ENCODE measurements at places on chromosomes 5 and 9.

DNA sequence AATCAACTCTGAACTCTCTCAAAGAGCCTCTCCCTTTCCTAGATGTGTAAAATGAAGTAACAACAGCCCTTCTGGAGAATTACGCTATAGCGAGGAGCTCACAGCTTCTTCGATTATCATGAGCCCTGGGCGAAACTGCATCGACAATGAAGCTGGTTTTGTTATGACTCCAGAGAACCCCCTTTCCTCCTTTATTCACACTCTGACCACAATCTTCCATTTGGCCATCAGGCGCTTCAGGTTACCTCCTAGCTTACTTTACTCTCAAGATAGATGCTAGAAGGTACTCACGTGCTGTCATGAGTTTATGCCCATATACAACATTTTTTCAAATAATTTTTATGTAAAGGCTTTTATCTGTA, 362.7 kb upstream of the RFX3 start:
- no peak for DNase-seq

- no peak for DNase-seq
Measured at GRCh38 chr9:136220017-136220729, 15.2 kb upstream of the LHX3 start.

- no peak for DNase-seq
Measured at GRCh38 chr5:143977891-143978461, 166.0 kb downstream of the HMHB1 start.

DNA sequence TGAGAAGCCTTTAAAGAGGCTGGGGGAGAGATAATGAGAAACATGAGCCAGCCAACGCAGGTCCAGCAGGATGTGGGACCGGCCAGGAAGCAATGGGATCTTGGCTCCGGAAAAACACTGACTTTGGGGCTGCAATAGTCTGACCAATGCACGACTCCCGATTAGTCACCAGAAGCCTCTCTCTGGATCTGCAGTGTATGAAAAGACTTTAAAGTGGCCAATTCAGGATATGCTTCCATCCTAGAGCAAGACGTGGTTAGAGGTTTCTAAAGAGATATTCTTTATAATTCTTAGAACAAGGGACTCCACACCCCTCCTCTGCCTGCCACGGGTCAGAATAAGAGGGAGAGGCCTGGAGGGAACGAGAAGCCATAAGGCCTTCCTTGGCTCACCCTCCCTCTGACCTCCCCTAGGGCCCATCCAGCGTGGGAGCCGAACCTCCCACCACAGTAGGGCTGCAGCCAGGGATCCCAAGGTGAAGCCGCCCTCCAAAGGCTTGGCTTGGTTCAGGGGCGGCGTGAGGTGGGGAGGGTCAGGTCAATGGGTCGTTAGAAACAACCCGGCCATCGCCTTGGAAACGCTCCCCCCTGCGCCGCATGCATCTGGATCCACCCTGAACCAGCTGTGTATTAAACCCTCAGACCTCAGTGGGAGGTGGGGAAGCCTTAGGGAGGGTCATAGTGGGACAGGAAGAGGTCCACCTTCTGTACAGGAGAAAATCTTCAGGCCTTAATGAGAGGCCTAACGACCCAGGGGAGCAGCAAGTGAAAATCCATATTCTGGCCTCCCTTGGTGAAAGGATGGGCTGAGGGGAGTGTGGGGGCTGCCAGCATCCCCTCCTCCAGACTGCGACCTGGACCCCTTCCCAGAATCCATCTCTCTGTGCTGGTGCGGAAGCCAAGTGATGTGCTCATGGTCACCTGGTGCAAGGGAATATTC, 11.1 kb downstream of the FGF1 start:
- DNase-seq = no peak

DNA sequence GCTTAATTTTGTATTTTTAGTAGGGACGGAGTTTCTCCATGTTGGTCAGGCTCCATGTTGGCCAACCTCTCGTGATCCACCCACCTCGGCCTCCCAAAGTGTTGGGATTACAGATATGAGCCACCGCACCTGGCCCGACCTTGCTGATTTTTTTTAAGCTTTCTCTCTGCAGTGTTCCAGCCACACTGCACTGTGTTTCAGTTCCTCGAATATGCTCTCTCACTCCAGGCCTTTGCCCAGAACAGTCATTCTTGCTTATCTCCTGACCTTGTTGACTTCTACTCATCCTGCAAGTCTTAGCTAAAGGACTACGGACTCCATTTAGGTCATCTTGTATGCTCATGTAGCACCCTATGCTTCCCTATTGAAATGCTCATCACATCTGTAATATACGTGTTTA, 3.3 kb downstream of the SNAPC3 start:
- no peak for DNase-seq

- DNase-seq = no peak
Measured at GRCh38 chr5:67879620-67880510, 335.7 kb upstream of the PIK3R1 start.

DNA sequence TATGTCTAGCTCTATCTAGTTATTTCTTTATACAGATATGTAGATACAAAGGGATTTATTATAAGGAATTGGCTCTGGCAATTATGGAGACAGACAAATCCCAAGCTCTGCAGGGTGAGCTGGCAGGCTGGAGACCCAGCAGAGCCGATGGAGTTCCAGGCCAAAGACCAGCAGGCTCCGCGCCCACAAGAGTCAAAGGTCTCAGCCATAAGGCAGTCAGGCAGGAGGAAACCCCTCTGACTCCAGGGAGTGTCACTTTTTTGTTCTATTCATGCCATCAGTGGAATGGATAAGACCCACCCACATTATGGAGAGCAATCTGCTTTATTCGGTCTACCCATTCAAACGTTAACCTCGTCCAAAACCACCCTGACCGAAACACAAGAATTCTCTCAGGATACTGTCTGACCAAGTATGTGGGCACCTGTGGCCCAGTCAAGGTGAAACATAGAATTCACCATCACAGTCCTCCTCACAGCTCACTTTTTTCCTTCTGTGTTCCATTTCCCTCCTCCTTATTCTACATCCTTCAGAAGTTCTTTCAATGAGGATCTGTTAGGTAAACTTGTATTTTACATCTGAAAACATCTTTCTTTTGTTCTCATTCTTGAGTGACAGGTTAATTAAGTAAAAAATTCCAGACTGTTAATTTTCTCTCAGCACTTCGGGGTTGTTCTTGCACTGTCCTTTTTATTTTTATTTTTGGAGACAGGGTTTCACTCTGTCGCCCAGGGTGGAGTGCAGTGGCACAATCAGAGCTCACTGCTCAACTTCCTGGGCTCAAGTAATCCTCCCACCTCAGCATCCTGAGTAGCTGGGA, 21.2 kb downstream of the RNF130 start:
- no peak for DNase-seq

DNA sequence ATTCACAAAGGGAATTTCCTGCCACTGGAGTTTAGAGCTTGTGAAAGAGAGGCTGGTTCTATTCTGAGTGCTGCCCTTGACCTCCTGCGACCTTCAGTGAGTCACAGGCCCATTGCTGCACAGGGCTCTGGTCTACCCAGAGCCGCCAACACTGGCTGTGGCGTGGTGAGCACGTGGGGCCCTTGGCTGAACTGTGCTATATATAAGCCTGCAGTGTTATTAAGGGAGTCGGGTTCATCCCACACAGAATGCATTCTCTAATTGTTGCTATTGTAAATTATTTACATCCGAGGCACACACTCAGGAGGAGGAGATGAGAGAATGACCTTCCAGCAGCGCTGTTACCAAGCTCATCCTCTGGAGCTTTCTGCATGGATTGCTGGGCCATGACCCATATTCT, 47.1 kb downstream of the BRINP1 start:
- DNase-seq = no peak

DNA sequence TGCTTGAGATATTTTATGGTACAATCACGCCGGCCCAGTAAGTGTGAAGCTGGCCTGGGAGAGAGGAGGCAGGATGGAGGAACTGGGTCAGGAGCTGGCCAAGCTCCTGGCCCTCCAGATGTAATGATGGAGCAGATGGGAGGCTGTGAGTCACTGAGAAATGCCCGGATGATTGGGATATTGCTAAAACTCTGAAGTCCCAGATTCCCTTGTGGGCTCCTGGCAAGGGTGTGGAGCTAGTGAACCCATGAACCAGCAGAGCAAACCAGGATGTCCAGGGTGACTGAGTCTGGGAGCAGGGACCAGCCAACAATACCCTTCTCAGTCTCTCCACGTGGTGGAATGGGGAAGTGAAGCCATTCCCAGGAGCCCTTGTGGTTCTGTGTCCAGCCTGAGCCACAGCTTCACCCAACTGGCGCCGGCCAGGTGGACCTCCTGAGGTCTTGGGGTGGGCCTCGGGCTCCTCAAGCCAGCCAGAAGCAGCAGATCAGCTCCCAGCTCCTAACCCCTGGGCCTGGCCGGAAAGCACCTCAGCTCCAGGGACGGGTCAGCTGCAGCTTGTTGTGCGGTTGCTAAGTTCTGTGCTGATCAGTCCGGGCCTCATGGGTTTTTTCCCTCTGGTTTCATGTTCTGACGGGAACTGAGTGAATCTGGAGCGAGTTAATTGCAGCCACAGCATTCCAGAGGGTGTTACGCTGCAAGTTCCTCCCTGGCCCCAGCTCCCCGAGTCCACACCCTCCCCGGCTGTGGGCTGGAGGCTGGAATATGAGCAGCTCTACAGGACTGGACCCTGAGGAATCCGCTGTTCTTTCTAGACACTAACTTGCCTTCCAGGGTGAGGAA, 37.6 kb downstream of the DUSP1 start:
- no peak for DNase-seq

DNA sequence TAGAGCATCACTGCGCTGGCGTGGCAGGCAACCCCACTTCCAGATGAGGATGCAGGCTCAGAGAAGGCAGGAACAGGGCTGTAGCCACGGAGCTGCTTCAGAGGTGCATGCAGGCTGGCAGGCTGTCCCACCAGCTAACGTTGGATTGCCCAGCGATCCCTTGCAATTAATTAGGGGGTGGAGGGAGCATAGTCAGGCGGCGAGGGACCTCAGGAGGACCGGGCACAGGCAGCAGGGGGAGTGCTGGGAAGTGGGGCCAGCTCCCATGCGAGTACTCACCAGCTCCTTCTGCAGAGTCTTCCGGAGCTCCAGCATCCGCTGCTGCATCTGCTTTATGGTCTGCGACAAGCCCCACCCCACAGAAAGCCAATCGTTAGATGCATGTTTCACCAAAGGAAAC, 20.3 kb downstream of the ARPC5L start:
- DNase-seq = no peak

GRCh38 chr5:173826428-173827350, 61.5 kb upstream of the CPEB4 start:
- no peak for DNase-seq

DNA sequence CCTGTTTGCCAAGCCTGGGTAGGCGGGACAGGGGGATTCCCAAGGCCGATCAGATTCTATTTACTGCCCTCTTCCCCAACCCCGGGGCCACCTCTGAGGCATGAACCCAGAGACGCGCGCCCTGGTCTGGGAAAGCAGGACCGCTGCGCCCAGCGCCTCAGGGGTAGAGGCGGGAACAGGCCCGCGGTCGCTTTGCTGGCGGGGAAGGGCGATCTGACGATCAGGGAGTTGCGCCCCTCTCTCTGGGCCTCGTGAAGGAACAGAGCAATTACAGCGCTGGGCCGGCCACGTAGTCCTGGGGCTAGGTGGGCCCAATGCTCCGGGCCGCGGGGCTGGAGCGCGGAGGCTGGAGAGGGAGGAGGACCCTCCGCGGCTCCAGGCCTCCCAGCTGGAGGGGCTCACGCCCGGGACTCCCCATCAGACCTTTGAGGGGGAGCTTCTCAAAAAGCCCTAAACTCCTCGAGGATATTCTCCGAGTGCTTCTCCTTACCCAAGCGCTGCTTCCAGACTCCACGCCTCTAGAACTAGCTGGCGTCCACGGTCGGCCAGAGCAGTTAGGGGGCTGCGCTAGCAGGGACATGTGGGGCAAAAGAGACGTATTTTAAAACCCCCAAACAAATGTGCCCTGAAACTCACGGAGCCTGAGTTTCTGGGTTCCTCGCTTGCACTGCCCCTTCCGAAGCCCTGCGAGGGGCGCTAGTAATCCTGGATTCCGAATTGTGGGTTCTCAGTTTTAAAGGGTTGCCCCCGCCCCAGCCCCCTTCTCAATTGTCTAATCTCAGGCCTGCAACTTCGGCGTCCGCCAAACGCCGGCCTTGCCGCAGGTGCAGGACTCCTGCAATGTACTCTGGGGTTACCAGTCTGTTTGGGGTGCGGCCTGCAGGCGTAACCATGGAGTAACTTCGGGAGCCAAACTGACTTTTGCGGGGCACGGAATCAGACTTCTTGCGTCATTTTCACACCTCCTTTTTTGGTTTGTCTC, 57.6 kb downstream of the TMEM174 start:
- no peak for DNase-seq

DNA sequence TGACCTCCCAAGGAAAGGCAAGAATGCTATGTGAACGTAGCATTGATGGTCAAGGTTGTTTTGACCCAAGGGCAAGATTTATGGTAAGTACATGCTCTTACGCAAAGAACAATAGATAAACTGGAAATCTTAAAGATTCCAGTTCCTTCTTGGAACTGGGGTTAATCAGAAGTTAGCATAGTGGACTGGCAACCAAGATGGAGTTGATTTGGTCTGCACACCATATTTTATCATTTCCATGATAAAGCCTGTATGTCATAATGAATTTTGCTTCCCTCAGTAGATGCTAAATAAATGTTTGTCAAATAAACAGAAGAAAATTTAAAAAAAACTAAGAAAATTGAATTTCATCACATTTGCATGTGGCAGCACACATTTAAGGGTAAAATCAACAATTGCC, 242.4 kb upstream of the MEF2C start:
- DNase-seq = no peak

GRCh38 chr5:172145870-172146747, 41.9 kb downstream of the STK10 start:
- no peak for DNase-seq

GRCh38 chr5:174229514-174230370, 184.2 kb downstream of the NSG2 start:
- no peak for DNase-seq

DNA sequence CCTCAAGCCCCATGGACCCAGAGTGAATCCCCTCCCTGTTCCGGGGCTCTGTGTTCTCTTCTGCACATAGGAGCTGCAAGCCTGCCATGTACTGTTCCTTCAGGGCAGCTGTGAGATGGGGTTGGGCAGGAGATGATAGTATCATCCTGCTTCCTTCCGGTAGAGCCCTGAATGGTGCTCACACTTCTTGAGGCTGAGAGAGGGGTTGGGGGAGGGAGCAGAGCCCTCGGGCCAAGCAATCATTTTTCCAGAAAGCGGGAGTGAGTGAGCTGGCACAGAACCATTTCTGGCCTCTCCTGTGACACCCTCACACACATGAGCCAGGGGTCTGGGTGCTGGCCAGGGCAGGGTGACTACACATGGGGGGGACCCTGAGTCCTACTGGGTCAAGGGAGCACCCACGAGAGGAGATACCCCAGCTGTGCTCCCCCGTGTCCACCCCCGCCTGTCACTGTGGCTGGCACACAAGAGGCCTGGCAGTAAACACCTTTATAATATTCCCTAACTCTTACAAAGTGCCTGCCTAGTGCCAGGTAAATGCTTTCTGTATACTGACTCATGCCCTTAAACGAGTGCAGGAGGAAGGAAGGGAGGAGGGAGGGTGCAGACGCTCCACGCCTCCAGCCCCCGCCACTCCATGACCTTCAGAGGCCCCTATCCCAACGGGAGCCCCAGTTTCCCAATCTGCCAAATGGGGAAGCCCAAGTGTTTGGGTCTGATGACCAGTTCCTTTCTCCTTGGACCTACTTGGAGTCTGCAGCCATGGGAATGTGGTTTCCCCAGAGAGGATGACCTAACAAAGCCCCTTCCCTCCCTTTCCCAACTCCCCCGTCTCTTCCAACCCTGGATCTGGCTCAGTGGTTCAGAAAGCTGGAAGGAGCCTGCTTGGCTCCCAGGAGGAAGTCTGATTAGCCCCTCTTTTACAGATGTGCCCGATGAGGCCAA, 15.5 kb downstream of the AKNA start:
- no peak for DNase-seq

GRCh38 chr5:173581408-173582215, 34.8 kb downstream of the BOD1 start:
- no peak for DNase-seq

All from stimulated activated CD8-positive, alpha-beta memory T cell treated with anti-CD3 and anti-CD28 coated beads, Interleukin-2, amount 100 ng/mL, for 1 hour (primary cell).